ENCODE measurements at places on chromosomes 6 and 20.

DNA sequence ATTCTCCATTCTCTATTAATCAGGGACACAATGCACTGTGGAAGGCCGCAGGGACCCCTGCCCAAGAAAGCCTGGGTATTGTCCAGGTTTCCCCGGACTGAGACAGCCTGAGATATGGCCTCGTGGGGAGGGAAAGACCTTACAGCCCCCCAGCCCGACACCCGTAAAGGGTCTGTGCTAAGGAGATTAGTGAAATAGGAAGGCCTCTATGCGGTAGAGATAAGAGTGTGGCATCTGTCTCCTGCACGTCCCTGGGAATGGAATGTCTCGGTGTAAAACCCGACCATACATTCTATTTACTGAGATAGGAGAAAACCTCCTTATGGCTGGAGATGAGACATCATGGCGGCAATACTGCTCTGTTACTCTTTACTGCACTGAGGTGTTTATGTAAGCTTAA is 15.7 kb upstream of the EIF2S2 start:
- H3K4me1 ChIP-seq: no peaks in the 10 kb centered on the region
- no peak overlapping the region for H3K4me3 ChIP-seq
- DNase-seq: no peak
- H3K27ac ChIP-seq: no peak overlapping the region
- H3K36me3 ChIP-seq: no peaks in the 10 kb centered on the region
- no peaks in the 10 kb centered on the region for H3K27me3 ChIP-seq

GRCh38 chr6:35014786-35015185 is 125.7 kb downstream of the ANKS1A start:
- H3K4me1 ChIP-seq: peaks cover 29% of the 10 kb centered on the region
- no peaks in the 10 kb centered on the region for H3K27me3 ChIP-seq
- DNase-seq: peak; percentile 78
- no peak overlapping the region for H3K27ac ChIP-seq
- H3K36me3 ChIP-seq: no peaks in the 10 kb centered on the region

GRCh38 chr20:35174458-35175216 is 2.8 kb downstream of the PROCR start:
- no peak overlapping the region for H3K27ac ChIP-seq
- DNase-seq: no peak
- no peak overlapping the region for H3K4me3 ChIP-seq
- peaks cover 5% of the 10 kb centered on the region for H3K4me1 ChIP-seq
- peaks cover 4% of the 10 kb centered on the region for H3K36me3 ChIP-seq
- no peaks in the 10 kb centered on the region for H3K27me3 ChIP-seq

DNA sequence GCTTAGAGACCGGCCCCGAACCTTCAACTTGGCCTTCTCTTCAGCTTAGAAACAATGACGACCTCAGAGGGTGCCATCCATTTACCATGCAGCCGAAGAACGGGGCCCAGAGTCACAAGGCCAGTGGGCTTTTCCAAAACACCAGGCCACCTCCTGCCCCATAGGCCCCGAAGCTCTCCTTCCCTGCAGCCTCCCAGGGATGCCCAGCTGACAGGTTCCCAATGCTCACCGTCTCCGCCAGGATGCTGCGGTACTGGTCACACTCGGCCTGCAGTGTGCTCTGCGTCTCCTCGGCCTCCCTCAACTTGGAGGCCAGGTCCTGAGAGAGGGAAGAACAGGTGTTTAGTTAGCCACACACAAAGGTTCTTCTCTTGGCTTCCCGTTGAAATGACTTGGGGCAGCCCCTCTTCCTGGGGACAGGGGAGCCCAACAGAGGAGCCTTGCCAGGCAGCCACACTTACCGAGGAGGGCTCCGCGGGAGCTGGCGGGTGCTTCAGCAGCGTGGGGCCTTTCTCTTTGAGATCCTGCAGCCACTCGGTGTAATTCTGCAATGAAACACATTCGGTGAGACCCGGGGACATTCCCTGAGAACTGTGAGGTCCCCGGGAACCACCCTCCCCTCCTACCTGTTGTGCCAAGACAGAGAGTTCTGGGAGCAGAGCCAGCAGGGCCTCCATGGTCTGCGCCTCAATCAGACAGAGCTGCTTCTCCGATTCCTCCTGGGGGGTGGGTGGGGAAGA is 51.5 kb downstream of the DSTN start:
- no peaks in the 10 kb centered on the region for H3K4me1 ChIP-seq
- no peaks in the 10 kb centered on the region for H3K27me3 ChIP-seq
- no peak overlapping the region for H3K27ac ChIP-seq
- DNase-seq: no peak
- H3K4me3 ChIP-seq: no peak overlapping the region

GRCh38 chr6:17987447-17987696 is at the start of gene KIF13A:
KIF13A (minus strand) TSS chr6:17987635; CDS start chr6:17987463, 172 bp downstream.
- H3K36me3 ChIP-seq: peaks cover 3% of the 10 kb centered on the region
- H3K27ac ChIP-seq: peak within 1 kb of the TSS; percentile 85
- DNase-seq: peak; percentile 29
- peak within 1 kb of the TSS; percentile 84 for H3K4me3 ChIP-seq
- no peaks in the 10 kb centered on the region for H3K27me3 ChIP-seq
- peaks cover 8% of the 10 kb centered on the region for H3K4me1 ChIP-seq

- H3K36me3 ChIP-seq: no peaks in the 10 kb centered on the region
- peaks cover 7% of the 10 kb centered on the region for H3K4me1 ChIP-seq
- peak within 1 kb of the TSS; percentile 45 for H3K27ac ChIP-seq
- peaks cover 4% of the 10 kb centered on the region for H3K27me3 ChIP-seq
- DNase-seq: peak; percentile 96
These were observed at the start of gene CYB5R4 for GRCh38 chr6:83859410-83860358. CYB5R4 (plus strand) TSS chr6:83859689; CDS start chr6:83859783, 94 bp downstream.

- no peaks in the 10 kb centered on the region for H3K27me3 ChIP-seq
- no peaks in the 10 kb centered on the region for H3K4me1 ChIP-seq
- no peak overlapping the region for H3K4me3 ChIP-seq
These were observed 24.8 kb upstream of the EZR start for GRCh38 chr6:158843751-158844683.

GRCh38 chr6:53588816-53589509 is 44.1 kb upstream of the GCLC start:
- no peak for DNase-seq
- no peaks in the 10 kb centered on the region for H3K36me3 ChIP-seq
- no peak overlapping the region for H3K27ac ChIP-seq
- no peaks in the 10 kb centered on the region for H3K27me3 ChIP-seq

- H3K27me3 ChIP-seq: no peaks in the 10 kb centered on the region
- H3K36me3 ChIP-seq: no peaks in the 10 kb centered on the region
- H3K4me1 ChIP-seq: no peaks in the 10 kb centered on the region
- no peak overlapping the region for H3K4me3 ChIP-seq
- no peak overlapping the region for H3K27ac ChIP-seq
These were observed 974.1 kb downstream of the EYS start for GRCh38 chr6:64732888-64733287.

GRCh38 chr6:165889636-165890403 is 226.8 kb upstream of the PDE10A start:
- H3K27ac ChIP-seq: no peak overlapping the region
- H3K36me3 ChIP-seq: peaks cover 3% of the 10 kb centered on the region
- no peaks in the 10 kb centered on the region for H3K27me3 ChIP-seq
- peak; percentile 68 for DNase-seq

- no peaks in the 10 kb centered on the region for H3K27me3 ChIP-seq
- H3K36me3 ChIP-seq: peaks cover 29% of the 10 kb centered on the region
- peak; percentile 66 for DNase-seq
- H3K27ac ChIP-seq: peak overlapping the region; percentile 94
- H3K4me1 ChIP-seq: peaks cover 30% of the 10 kb centered on the region
These were observed 115.7 kb downstream of the DST start for GRCh38 chr6:56526860-56527544.

GRCh38 chr6:16985513-16986284 is 116.2 kb upstream of the STMND1 start:
- no peaks in the 10 kb centered on the region for H3K36me3 ChIP-seq
- H3K27ac ChIP-seq: peak overlapping the region; percentile 25
- no peaks in the 10 kb centered on the region for H3K27me3 ChIP-seq
- H3K4me3 ChIP-seq: no peak overlapping the region

GRCh38 chr6:139194740-139195139 is 59.9 kb downstream of the HECA start:
- no peak overlapping the region for H3K4me3 ChIP-seq
- no peaks in the 10 kb centered on the region for H3K36me3 ChIP-seq
- no peaks in the 10 kb centered on the region for H3K4me1 ChIP-seq
- DNase-seq: no peak

GRCh38 chr20:53822534-53822933 is 228.9 kb upstream of the ZNF217 start:
- H3K4me3 ChIP-seq: no peak overlapping the region
- peaks cover 4% of the 10 kb centered on the region for H3K4me1 ChIP-seq

DNA sequence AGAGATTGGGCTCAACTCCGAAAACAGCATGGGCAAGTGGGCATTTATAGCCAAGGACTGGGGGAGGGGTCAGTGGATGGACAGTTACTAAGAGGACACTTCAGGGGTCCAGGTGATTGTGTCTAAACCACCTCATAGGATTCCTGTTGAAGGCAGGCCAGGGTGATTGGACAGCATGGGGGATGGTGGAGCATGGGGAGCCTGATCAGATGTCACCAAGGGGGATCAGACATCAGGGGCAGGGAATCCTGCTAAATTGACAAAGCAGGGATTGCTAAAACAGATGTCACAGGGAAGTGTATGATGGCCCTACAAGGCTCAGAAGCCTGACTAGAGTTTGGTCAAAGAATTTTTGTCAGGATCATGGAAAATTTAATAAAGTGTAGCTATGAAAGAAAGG is 2.4 kb upstream of the PYGB start:
- no peak for DNase-seq
- no peaks in the 10 kb centered on the region for H3K27me3 ChIP-seq
- no peak overlapping the region for H3K4me3 ChIP-seq
- H3K27ac ChIP-seq: no peak overlapping the region

- H3K4me3 ChIP-seq: no peak overlapping the region
- H3K27ac ChIP-seq: no peak overlapping the region
These were observed 8.8 kb downstream of the SLC22A16 start for GRCh38 chr6:110467566-110468140.

GRCh38 chr6:36526066-36526465 is 21.2 kb downstream of the STK38 start:
- peaks cover 5% of the 10 kb centered on the region for H3K4me1 ChIP-seq
- peaks cover 11% of the 10 kb centered on the region for H3K36me3 ChIP-seq
- DNase-seq: no peak
- H3K4me3 ChIP-seq: no peak overlapping the region
- H3K27ac ChIP-seq: no peak overlapping the region
- no peaks in the 10 kb centered on the region for H3K27me3 ChIP-seq

GRCh38 chr20:57484772-57485171 is 40.2 kb downstream of the CTCFL start:
- H3K4me3 ChIP-seq: no peak overlapping the region
- no peak for DNase-seq
- H3K4me1 ChIP-seq: no peaks in the 10 kb centered on the region
- peaks cover 22% of the 10 kb centered on the region for H3K27me3 ChIP-seq
- H3K36me3 ChIP-seq: no peaks in the 10 kb centered on the region
- no peak overlapping the region for H3K27ac ChIP-seq

GRCh38 chr6:112911959-112912358 is 564.8 kb downstream of the RFPL4B start:
- no peak overlapping the region for H3K4me3 ChIP-seq
- no peaks in the 10 kb centered on the region for H3K27me3 ChIP-seq
- H3K4me1 ChIP-seq: peaks cover 6% of the 10 kb centered on the region
- no peak overlapping the region for H3K27ac ChIP-seq
- no peak for DNase-seq

GRCh38 chr6:136992113-136992512 is 52.7 kb downstream of the IL20RA start:
- DNase-seq: no peak
- peaks cover 3% of the 10 kb centered on the region for H3K4me1 ChIP-seq
- H3K27ac ChIP-seq: no peak overlapping the region
- H3K4me3 ChIP-seq: no peak overlapping the region

GRCh38 chr6:100704961-100705360 is 176.2 kb downstream of the ASCC3 start:
- DNase-seq: no peak
- no peaks in the 10 kb centered on the region for H3K4me1 ChIP-seq
- H3K27me3 ChIP-seq: no peaks in the 10 kb centered on the region
- H3K36me3 ChIP-seq: 0 out of 2 replicates have a peak, but pooled peaks cover 1% of the 10 kb centered on the region

GRCh38 chr6:32087574-32088486 is 21.3 kb downstream of the TNXB start:
- peaks cover 20% of the 10 kb centered on the region for H3K4me1 ChIP-seq
- peak; percentile 46 for DNase-seq
- H3K27ac ChIP-seq: no peak overlapping the region
- peaks cover 56% of the 10 kb centered on the region for H3K27me3 ChIP-seq
- H3K36me3 ChIP-seq: no peaks in the 10 kb centered on the region

DNA sequence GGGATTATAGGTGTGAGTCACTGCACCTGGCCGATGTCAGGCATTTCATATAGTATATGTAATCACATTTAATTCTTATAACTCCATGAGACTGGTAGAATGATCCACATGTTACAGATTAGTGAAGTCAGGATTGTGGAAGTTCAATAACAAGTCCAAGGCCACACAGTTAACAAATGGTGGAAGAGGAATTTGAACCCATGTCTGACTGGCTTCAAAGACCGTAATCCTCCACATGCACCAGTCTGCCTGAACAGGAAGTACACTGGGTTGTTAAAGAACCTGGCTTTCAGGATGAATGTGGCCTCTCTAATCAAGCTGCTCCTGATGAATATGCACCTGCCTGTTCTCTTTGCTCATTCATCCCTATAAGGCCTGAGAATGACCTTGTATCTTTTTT is 122.0 kb upstream of the HDAC2 start:
- H3K27me3 ChIP-seq: no peaks in the 10 kb centered on the region
- H3K4me3 ChIP-seq: no peak overlapping the region
- H3K36me3 ChIP-seq: no peaks in the 10 kb centered on the region

- H3K4me1 ChIP-seq: peaks cover 5% of the 10 kb centered on the region
- H3K4me3 ChIP-seq: no peak overlapping the region
- peak; percentile 92 for DNase-seq
- no peak overlapping the region for H3K27ac ChIP-seq
These were observed 24.1 kb upstream of the ARFGEF2 start for GRCh38 chr20:48897305-48898010.

- no peak overlapping the region for H3K4me3 ChIP-seq
- peak; percentile 76 for DNase-seq
- H3K27me3 ChIP-seq: no peaks in the 10 kb centered on the region
- H3K27ac ChIP-seq: peak overlapping the region; percentile 50
- H3K36me3 ChIP-seq: no peaks in the 10 kb centered on the region
- H3K4me1 ChIP-seq: peaks cover 8% of the 10 kb centered on the region
These were observed 222.7 kb upstream of the NOX3 start for GRCh38 chr6:155678361-155678760.

GRCh38 chr6:150452428-150453243 is 83.8 kb downstream of the IYD start:
- H3K4me3 ChIP-seq: no peak overlapping the region
- no peak overlapping the region for H3K27ac ChIP-seq
- H3K4me1 ChIP-seq: no peaks in the 10 kb centered on the region
- H3K27me3 ChIP-seq: no peaks in the 10 kb centered on the region
- H3K36me3 ChIP-seq: no peaks in the 10 kb centered on the region

- peaks cover 8% of the 10 kb centered on the region for H3K4me1 ChIP-seq
- H3K4me3 ChIP-seq: no peak overlapping the region
- DNase-seq: no peak
- H3K27me3 ChIP-seq: no peaks in the 10 kb centered on the region
- no peak overlapping the region for H3K27ac ChIP-seq
These were observed 57.8 kb upstream of the ARID1B start for GRCh38 chr6:156719395-156719719.
